ENCODE measurements at places on chromosomes 1 and 21.

GRCh38 chr1:184030433-184031091 is 7.0 kb downstream of the COLGALT2 start:
- DNase-seq: no peak

- DNase-seq: no peak
These were observed 999.5 kb downstream of the NCAM2 start for GRCh38 chr21:21997390-21998333.

DNA sequence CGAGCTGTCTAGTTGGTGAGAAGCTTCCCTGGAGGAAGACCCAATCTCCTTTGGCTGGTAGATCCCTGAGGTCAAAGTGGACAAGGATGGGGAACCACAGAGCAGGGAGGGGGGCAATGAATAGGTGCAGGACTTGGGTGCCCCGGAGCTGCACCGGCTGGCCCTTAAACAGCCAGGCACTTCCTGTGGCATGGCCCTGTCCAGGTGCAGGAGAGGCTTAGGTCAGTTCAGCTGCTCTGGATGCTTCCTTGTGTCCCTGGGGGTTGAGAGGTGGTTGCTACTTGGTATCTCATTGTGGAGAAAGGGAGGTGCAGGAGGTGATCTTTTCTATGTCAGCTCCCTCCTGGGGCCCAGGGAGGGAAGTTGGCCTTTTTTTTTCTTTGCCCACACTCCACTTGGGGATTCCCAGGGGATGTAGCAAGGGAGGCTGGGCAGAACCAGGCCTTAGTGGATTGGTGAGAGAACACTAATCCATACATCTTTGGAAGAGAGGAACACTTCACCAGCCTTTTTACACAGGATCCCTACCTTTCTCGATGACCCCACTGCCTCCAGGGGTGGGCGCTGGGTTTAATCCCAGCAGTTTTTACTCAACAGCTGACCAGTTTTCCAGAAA is 1.2 kb upstream of the ST3GAL3 start:
- no peak for DNase-seq

DNA sequence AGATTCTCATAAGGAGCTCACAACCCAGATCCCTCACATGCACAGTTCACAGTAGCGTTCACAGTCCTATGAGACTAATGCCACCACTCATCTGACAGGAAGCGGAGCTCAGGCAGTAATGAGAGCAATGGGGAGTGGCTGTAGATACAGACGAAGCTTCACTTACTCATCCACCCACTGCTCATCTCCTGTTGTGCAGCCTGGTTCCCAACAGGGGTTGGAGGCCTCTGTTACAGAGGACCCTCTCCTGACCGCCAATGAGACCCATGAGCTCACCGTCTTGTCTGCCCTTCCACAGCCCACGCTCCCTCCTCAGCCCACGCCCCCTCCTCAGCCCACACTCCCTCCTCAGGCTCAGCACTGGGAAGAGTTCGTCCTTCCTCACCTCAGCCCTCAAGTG is 39.6 kb downstream of the RSPH1 start:
- peak; percentile 43 for DNase-seq

DNA sequence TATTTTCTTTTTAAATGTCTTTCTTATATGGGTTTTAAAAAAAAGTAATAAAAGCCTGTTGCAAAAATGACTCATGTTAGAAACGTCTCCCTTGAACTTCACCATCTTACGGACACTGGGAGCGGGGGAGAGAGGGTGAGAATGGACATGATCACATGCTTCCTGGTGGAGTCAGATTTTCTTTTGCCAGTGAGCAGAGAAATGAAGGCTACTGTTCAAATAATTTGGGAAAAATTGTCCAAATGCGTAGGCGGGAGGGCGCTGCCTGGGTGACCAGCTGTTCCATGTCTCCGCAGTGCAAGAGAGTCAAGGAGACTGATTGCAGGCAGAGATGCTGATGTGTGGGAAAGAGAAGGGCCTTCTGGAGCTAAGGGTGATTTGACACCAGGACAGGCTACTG is 23.1 kb downstream of the EIF2D start:
- DNase-seq: no peak

All from CD4-positive, alpha-beta T cell treated with Interleukin-21 for 1 hour (primary cell).